ENCODE measurements at places on chromosomes 2 and 18. TPM values are rescaled to one million over a fixed set of nuclear protein-coding genes. Genes with fewer than 3 reads are reported as not detected.

Gene VIL1
- total RNA-seq, result 550 TPM

Gene CRYBA2
- total RNA-seq, result 6.1 TPM

Gene SCYGR4
- total RNA-seq, result not detected

- no peak for DNase-seq
These were observed 149.8 kb downstream of the FAM210A start for GRCh38 chr18:13576598-13576997.

- no peak for DNase-seq
These were observed 41.0 kb downstream of the EPB41L5 start for GRCh38 chr2:120053891-120054290.
